ENCODE measurements at places on chromosomes 5 and 9. TPM values are rescaled to one million over a fixed set of nuclear protein-coding genes. Genes with fewer than 3 reads are reported as not detected.

GRCh38 chr9:4159696-4160095 lies 140.2 kb downstream of the GLIS3 start:
- no peak for DNase-seq
- H3K27me3 ChIP-seq, result no peaks in the 10 kb centered on the region
- H3K4me3 ChIP-seq, result no peak overlapping the region
- no peaks in the 10 kb centered on the region for H3K36me3 ChIP-seq
- H3K4me1 ChIP-seq, result no peaks in the 10 kb centered on the region
- no peak overlapping the region for H3K27ac ChIP-seq

DNA sequence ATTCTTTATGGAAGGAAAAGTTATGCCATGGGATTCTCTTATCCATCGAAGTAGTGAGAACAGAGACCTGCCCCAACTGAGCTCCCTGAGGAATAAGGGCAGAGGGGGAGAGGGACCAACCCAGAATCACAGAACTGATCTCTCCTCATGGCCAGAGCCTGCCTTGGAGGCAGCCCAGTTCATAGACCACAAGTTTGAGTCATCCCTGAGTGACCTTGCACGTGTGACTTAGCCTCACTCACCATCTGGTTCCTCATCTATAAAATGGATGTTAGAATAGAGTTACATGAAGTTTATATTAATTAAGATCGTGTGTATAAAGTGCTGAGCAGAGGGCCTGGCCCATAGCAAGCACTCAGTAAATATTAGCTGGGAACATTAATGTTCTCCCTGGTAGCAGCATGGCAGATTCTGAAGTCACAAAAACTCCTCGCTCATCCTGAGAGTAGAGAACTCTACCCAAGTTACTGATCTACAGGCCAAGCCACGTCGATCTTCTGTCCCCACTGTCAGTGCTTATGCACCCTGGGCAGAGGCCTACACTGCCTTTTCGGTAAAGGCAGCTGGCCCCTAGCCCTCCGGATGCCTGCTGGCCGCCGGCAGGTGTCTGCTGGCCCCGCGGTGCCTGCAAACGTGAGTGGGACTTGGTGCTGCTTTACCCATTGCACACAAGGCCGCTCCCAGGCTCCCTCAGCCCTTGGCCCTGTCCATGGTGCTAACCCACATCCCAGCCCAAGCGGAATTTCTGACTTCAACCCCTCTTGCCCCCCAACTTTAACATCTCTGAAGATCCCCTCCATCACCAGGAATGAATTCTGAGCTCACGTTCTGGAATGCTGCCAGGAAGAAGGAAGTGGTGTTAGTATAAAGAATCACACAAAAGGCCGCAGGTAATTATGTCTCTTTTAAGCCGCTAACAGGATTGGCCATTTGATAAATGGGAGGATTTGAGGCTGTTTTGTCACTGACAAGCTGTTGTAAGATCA lies 61.1 kb upstream of the ARAP3 start:
- no peak for DNase-seq
- H3K27ac ChIP-seq, result no peak overlapping the region
- peaks cover 15% of the 10 kb centered on the region for H3K27me3 ChIP-seq
- no peaks in the 10 kb centered on the region for H3K4me1 ChIP-seq
- H3K4me3 ChIP-seq, result no peak overlapping the region
- no peaks in the 10 kb centered on the region for H3K36me3 ChIP-seq

- no peak overlapping the region for H3K27ac ChIP-seq
- no peak for DNase-seq
- no peaks in the 10 kb centered on the region for H3K4me1 ChIP-seq
- no peaks in the 10 kb centered on the region for H3K27me3 ChIP-seq
Observed at GRCh38 chr5:87825583-87825982, 412.9 kb upstream of the CCNH start.

DNA sequence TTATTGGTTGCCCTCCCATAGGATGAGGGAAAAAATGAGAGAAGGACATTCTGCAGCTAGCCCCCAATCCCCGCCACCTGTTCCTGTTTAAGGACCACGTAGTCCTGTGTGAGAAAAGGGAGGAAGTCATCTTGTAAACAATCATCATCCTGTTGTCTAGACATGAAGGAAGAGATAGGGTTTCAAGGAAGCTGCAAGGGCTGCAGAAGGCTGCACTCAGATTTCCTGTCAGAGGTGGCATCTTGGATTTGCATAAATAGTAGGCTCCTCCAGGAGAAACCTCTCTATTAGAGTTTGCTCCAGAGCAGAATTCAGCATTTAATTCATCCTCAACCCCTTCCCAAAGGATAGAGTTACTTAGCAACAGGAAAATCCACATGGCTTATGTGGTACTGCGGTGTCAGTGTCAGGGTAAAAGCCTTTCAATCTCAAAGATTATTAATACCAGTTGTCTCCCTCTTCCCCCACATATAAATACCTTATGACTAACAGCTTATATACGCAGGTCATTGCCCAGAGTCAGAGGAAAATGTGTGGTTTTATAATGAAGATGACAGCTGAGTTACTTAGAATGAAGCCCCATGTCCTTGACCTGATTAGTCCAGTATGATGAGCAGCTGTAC lies 4.6 kb upstream of the DNAJC18 start:
- no peak for DNase-seq
- H3K27me3 ChIP-seq, result no peaks in the 10 kb centered on the region
- peaks cover 12% of the 10 kb centered on the region for H3K4me1 ChIP-seq
- H3K4me3 ChIP-seq, result no peak overlapping the region

GRCh38 chr9:91756510-91756780 lies 193.6 kb downstream of the ROR2 start:
- no peak overlapping the region for H3K27ac ChIP-seq
- no peak for DNase-seq
- H3K27me3 ChIP-seq, result no peaks in the 10 kb centered on the region
- H3K36me3 ChIP-seq, result no peaks in the 10 kb centered on the region
- no peak overlapping the region for H3K4me3 ChIP-seq
- no peaks in the 10 kb centered on the region for H3K4me1 ChIP-seq

DNA sequence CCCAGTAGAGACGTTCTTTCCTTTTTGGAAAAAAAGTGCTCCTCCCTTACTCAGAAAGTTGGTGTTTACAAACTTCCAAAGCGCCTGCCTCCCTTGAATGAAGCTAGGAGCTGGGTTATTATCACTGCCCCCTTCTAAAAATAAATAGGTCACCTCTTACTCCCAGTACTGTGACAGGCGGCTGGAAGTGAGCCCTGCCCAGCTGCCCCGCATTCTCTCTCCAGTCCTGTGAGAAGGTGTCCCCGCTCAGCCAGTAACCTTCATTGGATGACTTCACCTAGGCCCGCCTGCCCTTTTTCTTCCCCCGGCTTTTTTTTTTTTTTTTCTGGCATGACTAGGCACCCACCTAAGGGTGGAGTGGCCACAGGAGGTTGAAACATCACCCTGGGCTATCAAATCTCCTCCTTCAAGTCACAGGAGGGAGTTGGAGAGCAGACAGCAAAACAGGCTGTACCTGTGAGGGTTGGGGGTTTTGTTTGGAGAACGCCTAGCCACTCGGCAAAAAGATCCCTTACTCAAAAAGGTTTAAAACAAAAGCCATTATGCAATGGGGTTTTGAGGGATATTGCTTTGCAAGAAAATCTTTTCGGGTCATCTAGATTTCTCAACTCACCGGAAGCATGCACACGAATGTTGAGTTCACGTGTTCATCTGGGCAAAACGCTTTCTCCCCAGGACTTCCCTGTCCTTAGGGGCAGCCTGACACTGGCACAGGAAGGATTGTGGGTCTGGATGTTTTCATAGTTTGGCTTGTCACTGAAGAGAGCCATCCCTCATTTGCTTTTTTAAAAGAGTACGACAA lies 43.3 kb upstream of the ZNF622 start:
- no peaks in the 10 kb centered on the region for H3K4me1 ChIP-seq
- H3K27me3 ChIP-seq, result no peaks in the 10 kb centered on the region
- no peak for DNase-seq
- peak overlapping the region; percentile 37 for H3K27ac ChIP-seq

The AGXT2 gene
- not detected for total RNA-seq

The LRRTM2 gene
- 0.57 TPM for total RNA-seq

- H3K27ac ChIP-seq, result no peak overlapping the region
- no peak for DNase-seq
- no peaks in the 10 kb centered on the region for H3K36me3 ChIP-seq
- H3K27me3 ChIP-seq, result no peaks in the 10 kb centered on the region
- no peak overlapping the region for H3K4me3 ChIP-seq
Observed at GRCh38 chr5:89276566-89277305, 393.8 kb upstream of the MEF2C start.

DNA sequence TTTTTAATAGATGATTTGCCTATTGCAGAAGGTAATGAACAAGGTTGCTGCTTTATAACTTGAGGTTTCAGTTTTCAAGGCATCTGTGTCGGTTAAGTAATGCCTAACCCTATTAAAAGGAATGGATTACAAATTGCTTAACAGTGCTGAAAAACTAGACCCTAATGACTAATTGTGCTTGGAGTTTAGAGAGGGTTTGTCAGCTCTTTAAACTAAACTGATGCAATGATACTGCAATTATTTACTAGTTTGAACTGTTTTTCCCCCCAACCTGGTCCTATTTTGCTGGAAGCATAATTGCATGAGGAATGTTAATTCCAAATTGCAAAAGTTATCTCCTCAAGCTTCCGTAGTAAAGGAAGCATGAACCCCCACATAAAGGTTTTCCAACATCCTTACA lies 39.3 kb upstream of the TLX3 start:
- no peak overlapping the region for H3K4me3 ChIP-seq
- H3K27me3 ChIP-seq, result no peaks in the 10 kb centered on the region
- H3K36me3 ChIP-seq, result no peaks in the 10 kb centered on the region

The LMX1B gene
- 0.05 TPM for total RNA-seq

GRCh38 chr5:4222147-4222546 lies 626.5 kb downstream of the IRX1 start:
- H3K4me3 ChIP-seq, result no peak overlapping the region
- H3K27ac ChIP-seq, result no peak overlapping the region
- no peaks in the 10 kb centered on the region for H3K4me1 ChIP-seq
- H3K27me3 ChIP-seq, result peaks cover 3% of the 10 kb centered on the region
- H3K36me3 ChIP-seq, result no peaks in the 10 kb centered on the region

The SNCB gene
- total RNA-seq, result 0.05 TPM

DNA sequence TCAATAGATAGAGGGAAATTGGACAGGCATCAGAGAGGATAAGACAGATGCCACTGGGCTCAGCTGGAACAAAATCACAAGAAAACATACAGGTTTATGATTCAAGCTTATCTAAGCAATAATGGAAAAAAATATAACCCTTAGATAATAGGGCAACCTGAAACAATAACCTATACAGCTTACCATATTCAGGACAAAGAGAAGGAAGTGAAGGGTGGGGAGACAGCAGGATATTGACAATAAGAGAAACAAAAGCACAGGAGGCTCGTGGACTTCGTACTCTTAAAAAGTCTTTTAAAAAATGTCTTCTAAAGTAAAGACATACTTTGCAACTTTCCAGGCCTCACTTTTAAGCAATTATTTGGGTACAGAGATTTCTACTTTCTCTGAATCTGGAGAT lies 225.3 kb downstream of the NTRK2 start:
- no peaks in the 10 kb centered on the region for H3K27me3 ChIP-seq
- H3K4me1 ChIP-seq, result no peaks in the 10 kb centered on the region
- DNase-seq, result no peak
- H3K27ac ChIP-seq, result no peak overlapping the region

DNA sequence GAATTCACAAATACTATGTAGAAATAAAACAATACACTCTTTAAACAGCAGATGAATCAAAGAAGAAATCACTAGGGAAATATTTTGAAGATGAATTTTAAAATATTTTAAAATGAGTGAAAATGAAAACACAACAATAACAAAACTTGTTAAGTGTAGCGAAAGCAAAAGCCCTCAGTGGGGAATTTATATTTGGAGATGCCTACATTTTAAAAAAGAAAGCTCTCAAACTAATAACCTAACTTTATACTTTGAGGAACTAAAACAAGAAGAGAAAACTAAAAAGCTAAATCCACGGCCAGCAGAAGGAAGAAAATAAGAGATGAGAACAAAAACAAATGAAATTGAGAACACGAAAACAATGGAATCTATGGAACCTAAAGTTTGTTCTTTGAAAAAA lies 22.7 kb downstream of the SPDL1 start:
- no peaks in the 10 kb centered on the region for H3K4me1 ChIP-seq
- peaks cover 9% of the 10 kb centered on the region for H3K36me3 ChIP-seq
- no peak for DNase-seq
- no peaks in the 10 kb centered on the region for H3K27me3 ChIP-seq

- no peaks in the 10 kb centered on the region for H3K27me3 ChIP-seq
- H3K4me1 ChIP-seq, result no peaks in the 10 kb centered on the region
- H3K36me3 ChIP-seq, result no peaks in the 10 kb centered on the region
- no peak for DNase-seq
Observed at GRCh38 chr5:27172693-27173092, 134.3 kb upstream of the CDH9 start.

- H3K4me1 ChIP-seq, result peaks cover 53% of the 10 kb centered on the region
- no peak for DNase-seq
- peak overlapping the region; percentile 32 for H3K27ac ChIP-seq
- no peak overlapping the region for H3K4me3 ChIP-seq
- no peaks in the 10 kb centered on the region for H3K36me3 ChIP-seq
- H3K27me3 ChIP-seq, result peaks cover 5% of the 10 kb centered on the region
Observed at GRCh38 chr5:969408-969839, 39.2 kb upstream of the NKD2 start.

The ERCC8 gene
- total RNA-seq, result 17.9 TPM

DNA sequence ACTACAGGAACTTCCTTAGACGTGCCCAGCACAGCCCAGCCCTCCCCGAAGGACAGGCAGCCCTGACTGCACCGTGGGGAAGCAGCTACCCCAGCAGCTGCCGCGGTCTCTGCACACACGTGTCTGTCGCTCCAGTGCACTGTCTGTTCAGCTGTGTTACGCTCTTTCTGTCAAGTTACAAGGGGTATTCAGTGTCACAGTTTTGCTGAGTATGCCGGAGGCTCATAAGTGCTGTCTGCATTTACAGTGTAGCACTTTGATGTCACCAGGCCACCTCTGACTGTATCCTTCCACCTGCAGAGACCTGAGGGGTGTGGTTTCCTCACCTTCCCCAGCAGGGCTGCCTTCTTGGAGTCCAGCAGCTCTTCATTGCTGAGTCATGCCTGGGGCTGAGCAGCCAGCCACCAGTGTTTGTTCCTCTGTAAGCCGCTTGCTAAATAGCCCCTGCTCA lies 126.8 kb downstream of the EHMT1 start:
- H3K27ac ChIP-seq, result no peak overlapping the region
- no peak overlapping the region for H3K4me3 ChIP-seq
- no peak for DNase-seq
- peaks cover 40% of the 10 kb centered on the region for H3K36me3 ChIP-seq
- no peaks in the 10 kb centered on the region for H3K27me3 ChIP-seq

- H3K36me3 ChIP-seq, result no peaks in the 10 kb centered on the region
- peaks cover 21% of the 10 kb centered on the region for H3K4me1 ChIP-seq
- H3K4me3 ChIP-seq, result no peak overlapping the region
- H3K27ac ChIP-seq, result no peak overlapping the region
- H3K27me3 ChIP-seq, result no peaks in the 10 kb centered on the region
Observed at GRCh38 chr5:36238502-36239295, 3.0 kb downstream of the NADK2 start.

- DNase-seq, result no peak
- no peak overlapping the region for H3K27ac ChIP-seq
Observed at GRCh38 chr5:40838086-40838485, 3.1 kb upstream of the RPL37 start.
